ENCODE measurements at places on chromosomes 11 and 22.

DNA sequence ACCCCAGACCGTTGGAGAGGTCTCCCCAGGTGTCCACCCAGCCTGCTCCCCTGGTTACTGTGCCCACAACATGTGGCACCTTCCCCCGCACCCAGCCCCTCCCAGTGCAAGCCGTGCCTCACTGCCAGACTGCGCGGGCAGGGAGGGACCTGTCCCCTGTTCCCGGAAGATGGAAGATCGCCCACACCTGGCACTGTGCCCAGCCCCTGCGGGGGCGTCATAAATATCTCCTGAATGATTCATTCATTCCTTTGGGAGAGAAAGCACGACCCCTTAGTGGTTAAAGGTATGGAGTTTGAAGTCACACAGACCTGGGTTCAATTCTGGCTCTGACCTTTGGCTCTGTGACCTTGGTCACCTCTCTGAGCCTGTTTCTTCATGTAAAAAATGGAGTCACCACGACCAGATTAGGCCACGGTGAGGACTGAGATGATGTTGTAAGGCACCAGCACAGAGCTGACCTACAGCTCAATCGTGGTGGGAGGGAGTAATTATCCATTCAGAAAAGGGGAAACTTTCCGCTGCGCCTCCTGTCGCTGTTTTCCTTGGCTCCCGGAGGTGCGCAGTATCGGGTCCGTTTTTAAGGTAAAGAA is 497 bp upstream of the SYT12 start:
- no peak for DNase-seq

DNA sequence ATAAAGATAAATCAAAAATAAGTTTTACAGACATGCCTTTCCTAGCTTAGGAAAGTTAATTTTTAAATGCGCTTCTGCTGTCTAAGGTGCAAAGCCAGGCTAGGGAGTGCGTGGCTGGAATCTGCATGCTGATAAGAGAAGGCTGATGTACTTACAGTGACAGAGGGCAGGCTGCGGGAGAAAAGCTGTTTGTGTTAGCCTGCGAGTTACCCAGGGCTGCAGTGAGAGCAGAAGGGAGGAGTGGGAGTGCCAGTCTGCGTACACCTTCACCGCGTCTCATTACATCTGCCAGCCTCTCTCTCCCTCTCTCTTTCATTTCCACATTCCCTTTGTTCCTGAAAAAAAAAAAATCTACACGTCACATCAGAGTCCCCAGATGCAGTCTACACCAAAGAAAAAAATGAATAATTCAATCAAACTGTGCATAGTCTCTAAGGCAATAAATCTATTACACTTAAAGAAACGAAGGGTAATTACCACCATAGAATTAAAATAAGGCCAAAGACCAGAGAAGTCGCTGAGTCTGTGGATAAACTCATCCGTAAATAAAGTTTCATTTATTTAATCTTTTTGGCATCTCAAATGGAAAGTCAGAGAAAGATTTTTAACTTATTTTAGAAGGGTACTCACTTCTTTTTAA is 126.4 kb upstream of the C11orf58 start:
- no peak for DNase-seq

DNA sequence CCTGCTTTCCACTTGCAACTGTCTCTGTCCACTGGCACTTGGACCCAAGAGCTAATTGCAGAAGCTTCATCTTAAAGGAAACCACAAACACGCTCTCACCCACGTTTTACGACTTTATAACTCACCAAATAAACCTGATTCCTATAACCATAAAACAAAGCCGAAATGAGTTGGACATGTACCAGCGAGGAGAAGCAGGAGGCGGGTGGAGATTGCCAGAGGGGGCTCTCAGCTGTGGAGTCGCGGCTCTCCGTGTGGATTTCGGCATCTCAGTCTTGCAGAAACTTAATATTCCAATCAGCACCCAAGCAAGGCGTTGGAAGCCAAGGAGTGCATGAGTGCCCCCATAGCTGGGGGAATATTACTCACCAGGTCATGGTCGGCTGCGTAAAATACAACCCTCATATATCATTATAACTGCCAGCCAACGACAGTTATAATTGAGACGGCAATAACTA is 483.6 kb downstream of the MN1 start:
- no peak for DNase-seq

GRCh38 chr11:94938095-94939055 is 35.0 kb downstream of the CWC15 start:
- DNase-seq, result peak; percentile 88

- DNase-seq, result peak; percentile 0
Measured at GRCh38 chr11:59463190-59463641, 6.5 kb downstream of the OR4D6 start.

DNA sequence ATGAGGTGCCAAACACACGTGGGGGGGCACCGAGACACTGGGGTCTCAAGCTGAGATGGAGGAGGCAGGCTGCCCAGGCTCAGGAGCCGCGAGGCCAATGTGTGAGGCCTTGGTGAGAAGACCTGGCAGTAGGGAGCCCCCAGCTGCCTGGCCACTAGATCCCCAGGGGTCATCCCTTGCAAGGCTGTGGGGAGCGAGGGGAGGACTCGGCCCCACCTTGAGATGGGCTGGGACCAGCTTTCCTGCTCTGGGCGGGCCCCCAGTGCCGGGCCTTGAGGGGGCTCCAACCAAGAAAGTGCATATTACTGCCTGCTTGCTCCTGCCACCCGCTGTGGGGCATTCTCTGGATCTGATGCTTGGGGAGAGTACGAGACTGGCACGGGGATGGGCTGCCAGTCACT is 107.0 kb downstream of the CTTN start:
- DNase-seq, result no peak

DNA sequence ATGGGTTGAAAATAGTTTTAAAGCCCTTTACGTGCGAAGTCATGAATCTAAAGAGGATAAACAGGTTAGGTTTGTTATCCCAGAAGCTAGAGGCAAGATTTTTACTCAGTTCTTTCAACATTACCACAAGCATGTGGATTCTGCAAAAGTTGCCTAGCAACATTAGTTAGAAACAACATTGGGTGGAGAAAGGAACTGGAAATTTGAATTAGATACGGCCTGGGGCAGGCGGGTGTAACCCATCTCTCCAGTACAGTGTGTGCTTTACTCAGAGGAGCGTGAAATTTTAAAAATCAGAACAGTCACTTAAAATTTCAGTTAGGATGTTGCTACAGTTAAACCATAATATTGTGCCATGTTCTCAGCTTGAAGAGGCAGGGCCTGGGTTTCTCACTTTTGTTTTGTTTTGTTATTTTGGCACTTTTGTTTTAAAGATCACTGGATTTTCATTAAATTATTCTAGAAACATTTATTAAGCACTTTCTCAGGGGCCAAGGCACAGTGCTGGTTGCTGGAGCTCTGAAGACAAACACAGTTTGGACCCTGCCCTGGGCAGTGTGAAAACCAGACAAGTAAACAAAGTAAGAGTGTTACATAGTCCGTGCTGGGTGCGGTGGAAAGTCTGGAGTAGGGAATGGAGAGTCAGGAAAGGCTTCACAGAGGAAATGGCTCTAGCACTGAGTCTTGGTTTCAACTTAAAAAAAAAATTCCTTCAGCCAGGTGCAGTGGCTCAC is 4.4 kb upstream of the WEE1 start:
- peak; percentile 87 for DNase-seq

DNA sequence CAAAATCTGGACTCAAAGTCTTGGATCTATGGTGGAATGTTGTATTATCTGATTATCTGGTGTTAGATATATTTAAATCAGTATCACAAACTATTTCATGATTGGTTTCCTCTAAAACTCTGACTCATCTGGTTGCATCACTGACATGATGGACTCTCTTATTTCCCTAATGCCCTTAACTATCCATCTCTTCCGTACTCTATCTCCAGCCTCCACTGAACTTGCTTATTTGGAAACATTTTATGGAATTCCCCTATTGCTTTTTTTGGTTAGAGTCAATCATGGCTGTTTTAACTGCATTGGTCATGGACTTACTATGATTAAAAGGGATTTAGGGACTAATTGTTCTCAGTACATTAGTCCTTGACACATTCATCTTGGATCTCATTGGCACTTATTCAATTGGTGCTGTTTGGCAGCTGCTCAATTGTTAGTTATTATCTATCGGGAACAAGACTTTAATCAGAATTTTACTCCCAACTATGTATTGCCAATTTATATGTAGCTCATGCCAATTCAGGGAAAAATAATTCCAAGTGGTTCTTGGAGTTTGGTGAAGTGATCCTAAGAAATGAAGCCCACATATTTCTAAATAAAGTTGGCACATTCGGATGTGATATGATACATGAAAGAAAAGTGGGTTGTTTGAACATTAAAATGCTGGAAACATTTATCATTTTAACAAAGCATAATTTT is 942.0 kb upstream of the CCDC90B start:
- no peak for DNase-seq

DNA sequence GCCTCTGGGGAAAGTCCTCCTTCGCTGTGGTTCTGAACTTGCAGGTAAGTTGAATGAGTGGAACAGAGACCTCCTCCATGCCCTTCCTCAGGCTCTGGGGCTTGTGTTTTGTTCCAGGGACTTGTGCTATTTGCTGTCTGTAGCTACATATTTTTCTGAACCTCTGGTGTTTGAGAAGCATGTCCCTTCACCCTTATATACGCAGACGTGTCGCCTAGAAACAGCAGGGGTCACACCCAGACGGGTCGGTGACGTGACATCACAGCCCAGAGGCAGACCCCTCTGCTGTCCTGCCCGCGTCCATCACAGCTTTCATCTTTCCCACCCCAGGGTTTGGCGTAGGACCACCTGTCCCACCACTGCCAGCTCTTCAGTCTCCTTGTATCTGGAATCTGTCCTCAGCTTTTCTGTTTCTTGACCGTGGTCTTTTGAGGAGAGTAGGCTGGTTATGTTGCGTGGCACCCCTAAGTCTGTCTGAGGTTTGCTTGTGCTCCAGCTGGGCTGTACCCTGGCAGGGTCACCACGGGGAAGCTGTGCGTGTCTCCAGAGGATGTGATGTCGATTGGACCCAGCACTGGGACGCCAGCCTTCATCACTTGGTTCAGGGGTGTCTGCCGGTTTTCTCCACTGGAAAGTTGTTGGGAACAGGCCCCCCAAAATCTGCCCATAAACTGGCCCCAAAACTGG is 13.4 kb upstream of the MUC5B start:
- DNase-seq, result no peak

GRCh38 chr11:134640971-134641968 is 229.2 kb upstream of the B3GAT1 start:
- DNase-seq, result no peak

DNA sequence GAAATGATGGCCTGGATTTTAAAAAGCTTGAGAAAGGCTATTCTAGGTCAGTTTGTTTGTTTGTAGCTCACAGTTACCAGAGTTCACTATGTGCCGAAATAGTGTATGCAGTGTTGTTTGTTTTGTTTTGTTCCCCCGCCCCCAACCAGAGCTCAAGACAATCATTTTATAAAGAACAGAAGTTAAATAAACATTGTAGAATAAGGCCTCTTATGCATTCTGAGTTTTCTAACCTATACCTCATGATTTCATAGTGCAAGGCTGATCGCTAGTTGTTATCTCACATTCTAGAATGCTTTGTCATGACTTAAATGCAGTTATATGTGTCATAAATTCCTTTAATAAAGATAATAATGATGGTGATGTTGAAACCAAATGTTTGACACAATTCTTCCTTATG is 7.8 kb downstream of the KCNA4 start:
- no peak for DNase-seq

DNA sequence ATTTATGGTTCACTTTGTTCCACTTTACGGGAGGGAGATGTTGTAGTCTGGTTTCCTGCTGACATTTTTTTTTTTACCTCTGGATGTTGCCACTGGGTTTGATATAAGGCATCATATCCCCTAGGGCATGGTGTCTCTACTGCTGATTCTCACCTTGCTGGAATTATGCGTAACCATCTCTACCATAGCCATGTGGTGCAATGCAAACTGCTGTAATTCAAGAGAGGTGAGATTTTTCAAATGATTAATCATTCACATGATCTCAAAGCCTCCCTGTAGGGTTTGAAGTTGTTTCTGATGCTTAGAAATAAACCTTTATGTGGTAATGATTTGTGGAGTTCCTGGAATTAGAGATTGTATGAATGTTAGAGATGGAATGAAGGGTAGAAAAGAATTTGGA is 13.0 kb downstream of the MS4A3 start:
- DNase-seq, result no peak

- DNase-seq, result no peak
Measured at GRCh38 chr11:43410394-43410793, 51.7 kb downstream of the TTC17 start.

DNA sequence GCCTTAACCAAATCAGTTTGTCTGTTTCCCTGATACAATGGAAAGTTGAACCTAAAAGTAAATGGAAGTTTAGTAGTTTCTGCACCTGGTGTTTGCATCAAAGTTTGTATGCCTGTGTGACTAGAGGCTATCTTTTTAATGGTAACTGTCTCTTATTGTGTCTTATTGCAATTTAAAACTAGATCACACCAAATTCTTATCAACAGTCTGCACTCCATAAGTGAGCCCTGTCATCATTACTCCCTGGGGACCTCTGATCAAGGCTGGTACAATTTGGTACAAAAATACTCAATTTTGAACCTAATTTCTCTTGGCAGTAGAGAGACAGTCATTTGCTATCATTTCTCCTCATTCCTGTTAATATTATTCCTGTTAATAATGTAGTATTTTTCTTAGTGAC is 38.1 kb downstream of the ARHGAP1 start:
- DNase-seq, result no peak

- no peak for DNase-seq
Measured at GRCh38 chr11:127230392-127230791, 229.8 kb upstream of the KIRREL3 start.

DNA sequence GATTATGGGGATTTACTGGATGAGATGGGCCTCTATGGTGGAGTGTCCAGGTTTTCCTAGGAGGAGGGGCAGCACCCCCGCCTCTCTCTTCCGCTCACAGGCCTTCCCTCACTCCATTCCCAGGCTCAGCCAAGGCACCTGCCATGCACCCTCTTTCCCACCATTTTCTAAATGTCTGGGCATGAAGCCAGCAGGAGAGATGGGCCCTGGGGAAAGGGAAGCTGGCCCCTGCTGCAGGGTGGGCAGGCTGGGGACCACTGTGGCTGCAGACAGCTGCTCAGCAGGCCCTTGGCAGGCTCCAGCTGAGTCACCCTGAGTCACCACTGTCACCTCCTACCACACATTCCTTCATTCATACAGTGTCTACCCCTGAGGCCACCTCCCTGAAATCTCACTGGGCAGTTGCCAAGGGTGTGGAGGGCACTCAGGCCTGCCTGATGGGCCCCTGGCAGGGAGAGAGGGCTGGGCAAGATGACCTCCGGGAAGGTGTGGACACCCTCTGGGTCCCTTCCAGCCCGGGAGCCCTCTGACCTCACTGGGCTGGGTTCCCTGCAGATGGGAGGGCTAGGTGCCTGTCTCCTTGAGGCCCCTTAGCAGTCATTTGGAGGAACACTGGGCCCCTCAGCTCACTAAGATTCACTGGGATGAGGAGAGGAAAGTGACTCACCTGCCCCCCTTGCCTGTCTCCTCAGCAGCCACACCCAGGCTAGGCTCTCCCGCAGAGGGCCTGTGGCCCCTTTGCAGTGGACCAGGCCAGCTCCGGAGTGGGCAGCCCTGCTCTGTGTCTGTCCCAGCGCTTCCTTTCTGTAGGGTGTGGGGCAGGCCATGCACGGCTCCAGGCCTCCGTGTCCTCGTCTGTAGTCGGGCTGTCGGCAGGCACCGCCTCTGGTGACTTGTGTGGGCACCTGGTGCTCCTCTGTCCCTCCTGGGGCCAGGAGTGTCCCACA is 7.8 kb downstream of the MYEOV start:
- DNase-seq, result peak; percentile 97

Measured in myocyte (in vitro differentiated cells).